Stimulated activated CD8-positive, alpha-beta memory T cell treated with anti-CD3 and anti-CD28 coated beads, Interleukin-15, amount 100 ng/mL, for 4 hours (primary cell): ENCODE measurements at places on chromosomes 12 and 14.

DNA sequence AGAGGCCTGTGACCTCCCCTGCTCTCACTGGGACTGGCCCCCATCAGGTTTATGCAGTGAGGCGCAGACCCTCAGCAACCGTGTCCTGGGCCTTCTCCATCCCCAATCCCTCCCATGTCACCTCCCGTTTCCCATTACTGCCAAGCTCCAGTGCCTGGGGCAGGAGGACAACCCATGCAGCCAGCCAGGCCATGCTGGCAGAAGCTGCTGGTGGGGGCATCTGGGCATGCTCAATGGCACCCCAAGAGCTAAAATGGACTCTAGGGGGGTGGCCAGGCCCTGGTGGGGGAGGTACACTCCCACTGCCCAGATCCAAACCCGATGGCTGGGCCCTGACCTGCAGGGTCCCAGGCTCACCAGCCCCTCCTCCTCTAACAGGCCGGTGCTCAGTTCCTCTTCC lies 20.5 kb upstream of the GPR132 start:
- DNase-seq = no peak

DNA sequence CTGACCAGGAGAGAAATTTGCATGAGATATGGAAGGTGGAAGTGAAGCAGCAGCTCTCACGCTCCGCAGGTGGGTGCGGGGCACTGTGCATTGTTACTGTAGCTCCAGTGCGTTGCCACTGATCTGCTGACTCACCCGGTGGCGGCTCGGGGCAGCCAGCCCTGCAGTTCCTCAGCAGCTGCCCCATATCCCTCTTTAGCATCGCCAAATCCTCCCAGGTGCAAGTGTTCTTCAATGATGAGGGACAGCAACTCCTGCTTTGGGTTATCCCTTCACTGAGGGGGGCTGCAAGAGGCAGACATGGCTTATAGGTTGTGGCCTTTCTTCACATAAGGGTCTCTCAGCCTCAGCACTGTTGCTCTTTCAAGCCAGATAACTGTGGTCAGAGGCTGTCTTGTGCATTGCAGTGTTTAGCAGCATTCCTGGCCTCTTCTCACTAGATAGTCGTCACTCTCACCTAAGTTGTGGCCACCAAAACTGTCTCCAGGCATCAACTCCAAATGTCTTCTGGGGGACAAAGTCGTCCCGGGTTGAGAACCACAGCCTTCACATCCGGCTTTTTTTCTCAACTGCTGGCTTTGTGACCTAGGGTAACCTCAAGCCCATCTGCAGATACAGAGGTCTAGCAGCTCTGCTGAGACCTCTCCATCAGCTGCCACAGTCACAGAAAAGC lies 180.8 kb downstream of the EFCAB11 start:
- DNase-seq = peak; percentile 41

DNA sequence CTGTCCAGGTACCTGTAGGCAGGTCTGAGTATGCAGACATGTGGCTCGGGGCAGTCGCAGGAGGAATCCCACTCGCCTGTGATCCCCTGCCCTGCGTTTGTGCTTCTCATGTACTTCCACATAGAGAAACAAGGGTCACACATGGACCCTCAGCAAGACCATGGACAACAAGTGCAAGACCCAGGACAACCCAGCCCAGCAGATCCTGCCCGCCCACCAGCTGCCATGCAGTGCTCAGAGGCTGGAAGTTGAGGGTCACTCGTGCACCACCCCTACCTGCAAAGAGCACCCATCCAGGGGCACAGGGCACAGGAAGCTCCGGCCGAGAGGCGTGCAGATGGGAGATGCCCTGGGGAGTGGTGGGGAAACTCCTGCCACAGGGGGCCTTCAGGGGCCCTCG lies 67.5 kb upstream of the C14orf180 start:
- no peak for DNase-seq

- DNase-seq = no peak
Measured at GRCh38 chr12:71562676-71563595, 100.7 kb downstream of the ZFC3H1 start.

- DNase-seq = no peak
Measured at GRCh38 chr12:69265205-69265604, 25.8 kb downstream of the CPSF6 start.

GRCh38 chr12:43653289-43653915 lies 101.4 kb upstream of the ADAMTS20 start:
- DNase-seq = no peak

GRCh38 chr14:69726761-69727511 lies 40.0 kb upstream of the SRSF5 start:
- DNase-seq = peak; percentile 59

DNA sequence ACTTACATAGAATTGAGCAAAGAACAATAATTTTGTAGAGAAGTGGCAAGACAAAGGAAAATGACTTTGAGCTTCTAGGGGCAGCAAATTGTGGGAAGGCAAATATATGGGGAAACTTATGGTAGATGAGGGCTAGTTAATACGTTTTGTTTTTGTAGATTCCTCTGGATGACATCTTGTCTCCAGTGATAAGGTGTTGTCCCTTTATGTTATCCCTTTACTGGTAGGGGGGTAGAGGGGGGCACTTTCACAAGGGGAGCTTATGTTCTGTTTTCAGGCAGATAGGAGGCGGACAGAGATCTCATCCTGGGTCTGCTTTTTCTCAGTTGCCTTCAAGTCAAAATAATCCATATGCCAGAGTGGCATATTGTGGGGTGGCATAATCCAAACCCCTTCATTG lies 106.5 kb upstream of the AMIGO2 start:
- no peak for DNase-seq

GRCh38 chr12:97292588-97292987 lies 170.0 kb upstream of the RMST start:
- no peak for DNase-seq

DNA sequence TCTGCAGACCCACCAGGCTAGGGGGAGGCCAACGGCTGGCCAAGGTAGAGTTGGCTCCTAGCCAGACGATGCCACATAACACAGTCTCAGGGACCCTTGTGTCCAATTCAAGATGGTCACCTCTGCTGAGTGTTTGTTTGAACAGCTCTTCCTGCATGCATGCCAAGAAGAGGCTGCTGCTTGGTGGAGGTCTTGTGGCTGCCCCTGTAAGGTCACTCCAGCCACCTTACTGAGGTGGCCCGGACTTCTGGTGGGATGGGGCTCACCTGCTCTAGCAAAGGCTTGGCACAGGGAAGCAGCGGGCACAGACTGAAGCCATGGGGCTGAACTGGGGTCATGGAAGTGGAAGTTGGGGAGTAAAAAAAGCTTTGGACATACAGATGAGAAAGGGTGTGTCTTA lies 210.3 kb downstream of the GLT1D1 start:
- no peak for DNase-seq

DNA sequence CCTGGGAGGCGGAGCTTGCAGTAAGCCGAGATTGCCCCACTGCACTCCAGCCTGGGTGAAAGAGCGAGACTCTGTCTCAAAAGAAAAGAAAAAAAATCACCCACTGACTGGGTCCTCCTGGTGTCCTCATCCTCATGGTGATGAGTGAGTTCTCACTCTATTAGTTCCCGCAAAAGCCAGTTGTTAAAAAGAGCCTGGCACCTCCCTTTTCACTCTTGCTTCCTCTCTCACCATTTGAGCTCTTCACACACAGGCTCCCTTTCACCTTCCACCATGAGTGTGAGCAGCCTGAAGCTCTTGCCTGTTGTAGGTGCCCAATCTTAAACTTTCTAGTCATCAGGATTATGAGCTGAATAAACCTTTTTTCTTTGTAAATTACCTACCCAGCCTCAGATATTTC lies 176.4 kb downstream of the SLC38A4 start:
- no peak for DNase-seq

- no peak for DNase-seq
Measured at GRCh38 chr14:42057111-42057510, 450.4 kb downstream of the LRFN5 start.

DNA sequence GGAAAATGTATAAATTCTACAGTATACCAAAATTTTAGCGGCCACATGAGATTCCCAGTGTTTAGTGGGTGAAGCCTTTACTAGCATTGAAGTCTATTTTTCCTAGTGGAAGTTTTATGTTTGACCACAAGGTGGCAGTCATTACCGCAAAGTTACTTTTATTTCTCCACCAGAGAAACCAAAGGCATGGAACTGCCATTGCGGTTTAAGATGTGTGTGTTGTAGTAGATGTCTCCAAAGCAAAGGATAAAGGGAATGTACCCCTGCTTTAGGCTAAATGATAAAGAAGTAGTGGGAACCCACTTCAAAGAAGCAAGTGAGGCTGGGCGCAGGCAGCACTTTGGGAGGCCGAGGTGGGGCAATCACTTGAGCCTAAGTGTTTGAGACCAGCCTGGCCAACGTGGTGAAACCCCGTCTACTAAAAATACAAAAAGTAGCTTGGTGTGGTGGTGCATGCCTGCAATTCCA lies 140.5 kb downstream of the PRKCH start:
- DNase-seq = no peak

DNA sequence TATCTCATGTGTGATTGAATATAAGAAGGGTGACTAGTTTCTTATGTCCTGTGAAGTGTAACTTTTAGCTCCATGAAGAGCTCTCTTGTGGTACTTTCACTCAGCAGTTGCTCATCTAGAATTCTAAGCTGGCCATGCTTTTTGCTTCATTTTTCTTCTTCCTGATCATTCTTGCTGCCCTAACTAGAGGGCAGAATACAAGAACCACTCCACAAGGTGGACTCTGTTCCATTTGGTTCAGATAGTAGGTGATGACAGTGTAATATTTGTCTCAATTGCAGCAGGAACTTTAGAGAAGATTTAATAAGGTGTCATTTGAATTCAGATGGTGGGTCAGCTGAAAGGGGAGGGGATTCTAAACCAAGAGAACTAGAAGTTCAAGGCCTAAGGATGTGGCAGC lies 17.6 kb downstream of the WDR20 start:
- no peak for DNase-seq

DNA sequence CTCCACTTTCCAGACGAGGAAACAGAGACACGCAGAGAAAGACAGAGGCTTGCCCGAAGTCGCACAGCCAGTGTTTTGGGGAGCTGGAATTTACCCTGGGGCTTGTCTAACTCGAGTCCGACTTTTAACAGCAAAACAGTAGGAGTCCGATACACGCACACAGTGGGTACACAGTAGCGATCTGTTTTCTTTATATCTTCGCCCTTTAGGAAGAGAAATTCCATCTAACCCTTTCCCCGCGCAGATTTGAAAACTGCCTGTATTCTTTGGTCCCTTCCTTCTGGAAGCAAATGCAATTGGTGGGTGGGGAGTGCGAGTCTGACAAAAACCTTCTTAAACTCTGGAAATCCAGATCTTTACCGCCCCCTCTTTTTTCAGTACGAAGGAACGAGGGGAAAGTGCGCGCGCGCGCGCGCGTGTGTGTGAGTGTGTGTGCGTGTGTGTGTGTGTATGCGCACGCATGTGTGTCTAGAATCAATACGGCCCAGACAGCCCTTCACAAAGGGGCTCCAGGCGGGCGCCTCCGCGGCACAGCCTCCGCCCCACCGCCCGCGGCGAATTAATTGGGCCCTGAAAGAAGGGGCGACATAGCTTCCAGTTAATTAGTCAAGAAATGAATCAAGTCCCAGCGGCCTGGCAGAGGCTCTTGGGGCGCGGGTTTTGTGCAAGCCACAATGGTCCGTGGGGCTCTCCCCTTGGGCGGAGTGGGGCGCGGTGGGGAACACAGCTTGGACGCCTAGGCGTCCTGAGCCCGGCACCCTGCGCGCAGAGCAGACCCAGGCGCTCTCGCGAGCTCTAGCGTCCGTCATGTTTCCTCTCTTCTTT lies 14.0 kb upstream of the TBX3 start:
- DNase-seq = no peak

DNA sequence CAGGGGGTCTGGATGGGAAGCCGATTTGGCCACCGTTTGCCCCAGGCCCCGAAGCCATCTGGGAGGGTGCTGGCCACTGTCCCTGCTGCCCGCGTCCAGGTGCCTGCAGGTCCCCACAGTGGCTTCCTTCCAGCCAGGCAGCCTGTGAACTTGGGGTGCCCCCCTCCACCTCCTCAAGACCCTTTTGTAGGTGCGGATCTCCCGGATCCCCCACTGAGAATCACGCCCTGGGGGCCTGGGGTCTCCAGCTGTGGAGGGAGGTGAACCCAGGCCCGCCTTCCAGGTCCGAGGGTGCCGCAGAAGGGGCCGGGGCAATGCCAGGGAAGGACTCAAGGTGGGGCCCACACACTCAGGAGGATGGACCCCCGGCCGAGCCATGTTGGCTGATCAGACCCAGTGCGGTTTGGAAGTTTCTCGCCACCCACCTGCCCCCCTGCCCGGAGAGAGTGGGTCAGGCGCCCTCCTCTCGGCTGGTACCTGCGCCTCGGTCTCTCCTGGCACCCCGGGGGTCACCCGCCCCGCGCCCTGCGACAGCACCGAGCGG lies 1.7 kb downstream of the MMP17 start:
- no peak for DNase-seq

DNA sequence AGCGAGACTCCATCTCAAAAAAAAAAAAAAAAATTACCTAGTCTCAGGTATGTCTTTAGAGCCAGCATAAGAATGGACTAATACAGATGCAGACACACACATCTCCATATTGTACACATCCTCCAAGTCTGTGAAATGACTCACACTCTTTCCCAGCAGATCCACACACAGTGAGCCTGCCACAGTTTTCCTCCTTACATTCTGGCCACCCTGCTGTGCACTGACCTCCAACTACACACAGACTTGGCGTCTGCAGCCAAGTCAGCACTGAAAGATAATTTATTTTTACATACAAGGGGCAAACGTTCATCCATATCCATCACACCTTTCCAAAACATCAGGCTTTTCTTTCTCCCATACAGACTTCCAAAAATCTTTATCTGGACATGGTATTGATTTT lies 115.9 kb downstream of the SLC25A21 start:
- DNase-seq = no peak

DNA sequence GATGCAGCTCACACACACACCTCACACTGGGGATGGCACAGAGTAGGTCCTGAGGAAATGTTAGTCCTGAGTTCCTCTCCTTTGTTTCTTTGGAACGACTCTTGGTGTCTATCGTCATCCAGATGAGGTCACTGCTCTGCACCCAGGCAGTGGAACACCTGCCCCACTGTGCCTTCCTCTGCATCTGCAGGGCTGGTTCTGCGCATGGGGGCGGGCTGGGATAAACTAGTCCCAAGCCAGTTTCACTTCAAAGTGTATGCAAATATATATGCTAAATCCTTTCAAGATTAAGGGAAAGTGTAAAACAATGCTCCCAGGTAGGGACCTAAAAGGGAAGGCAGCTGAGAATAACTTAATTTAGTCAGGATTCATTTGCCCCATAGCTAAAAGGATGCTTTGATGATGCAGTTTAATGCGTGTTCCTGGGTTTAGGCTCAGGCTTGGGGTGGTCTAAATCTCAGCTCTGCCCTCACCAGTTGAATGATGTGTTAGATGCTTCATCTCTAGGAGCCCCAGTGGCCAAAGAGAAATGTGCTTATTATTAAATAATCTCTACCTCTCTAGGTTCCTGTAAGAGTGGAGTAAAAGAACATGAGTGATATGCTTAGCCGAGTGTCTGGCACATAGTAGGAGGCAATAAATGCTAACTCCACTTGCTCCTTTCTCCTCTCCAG lies 47.1 kb upstream of the OVCH1 start:
- DNase-seq = no peak
